LoVo (cell line): ENCODE measurements at places on chromosomes 16 and 17.

GRCh38 chr16:57643147-57643874, 14.9 kb downstream of the ADGRG1 start:
- no peak for DNase-seq

DNA sequence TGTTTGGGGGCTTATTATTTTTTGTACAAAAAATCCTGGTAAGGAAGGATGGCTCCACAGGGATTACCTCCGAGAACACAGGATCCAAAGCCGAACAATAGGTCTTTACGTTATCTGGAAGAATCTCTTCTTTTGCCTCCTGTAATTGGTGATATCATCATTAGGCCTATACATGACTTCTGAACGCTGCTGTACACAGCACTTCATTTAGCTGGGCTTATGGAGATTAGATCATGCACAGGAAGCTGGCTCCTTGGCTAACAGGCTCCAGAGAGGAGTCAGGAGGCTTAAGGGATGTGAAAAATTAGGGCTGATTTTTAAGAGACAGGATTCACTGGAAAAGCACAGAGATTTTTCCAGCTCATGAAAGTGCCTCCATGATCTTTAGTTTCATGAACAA, 54.7 kb downstream of the TANGO6 start:
- DNase-seq = no peak

GRCh38 chr17:47840001-47840741, 902 bp downstream of the SCRN2 start:
- no peak for DNase-seq

- no peak for DNase-seq
These were observed 11.4 kb downstream of the TBX21 start for GRCh38 chr17:47744168-47745036.

- no peak for DNase-seq
These were observed 16.7 kb downstream of the BPTF start for GRCh38 chr17:67841992-67842391.

GRCh38 chr17:44279346-44279665, 11.4 kb upstream of the SLC4A1 start:
- no peak for DNase-seq

- no peak for DNase-seq
These were observed 27.7 kb downstream of the CLUH start for GRCh38 chr17:2683912-2684311.

- DNase-seq = no peak
These were observed 54.6 kb downstream of the ABCC12 start for GRCh38 chr16:48101069-48101674.

DNA sequence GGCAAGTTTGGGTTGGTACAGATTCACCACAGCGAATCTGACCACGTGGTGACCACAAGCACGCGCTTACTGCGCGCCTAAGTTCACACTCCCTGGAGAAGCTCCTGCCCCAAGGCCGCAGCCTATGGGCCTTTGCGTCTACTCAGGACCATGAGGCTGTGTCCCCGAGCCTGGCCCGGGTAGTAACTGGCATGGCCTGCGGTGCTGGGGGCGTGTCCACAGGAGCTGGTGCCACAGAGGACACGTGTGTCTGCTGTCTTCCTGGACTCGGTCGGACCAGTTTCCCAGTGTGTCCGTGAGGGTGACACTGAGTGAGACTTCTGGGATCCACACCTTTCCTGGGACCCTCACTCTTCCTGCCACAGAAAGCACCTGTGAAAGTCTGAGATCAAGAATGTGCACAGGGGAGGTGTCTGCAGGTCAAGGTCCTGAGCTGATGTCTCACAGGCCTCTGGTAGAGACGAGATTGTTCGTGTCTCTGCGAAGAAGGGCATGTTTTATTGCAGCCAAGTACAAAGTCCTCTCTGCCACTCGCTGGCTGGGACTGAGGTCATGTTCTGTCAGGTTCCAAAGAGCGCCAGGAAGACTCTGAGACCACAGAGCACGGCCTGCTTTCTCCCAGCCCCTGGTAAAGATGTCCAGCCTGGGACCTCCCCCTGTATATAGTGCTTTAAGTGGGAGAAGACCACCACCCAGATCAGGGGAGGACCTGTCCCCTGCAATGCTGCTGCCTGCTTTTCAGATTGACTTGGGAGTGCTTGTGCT, 25.2 kb upstream of the CAPN15 start:
- DNase-seq = peak; percentile 73

GRCh38 chr16:48206594-48207242, 37.4 kb upstream of the LONP2 start:
- DNase-seq = no peak

DNA sequence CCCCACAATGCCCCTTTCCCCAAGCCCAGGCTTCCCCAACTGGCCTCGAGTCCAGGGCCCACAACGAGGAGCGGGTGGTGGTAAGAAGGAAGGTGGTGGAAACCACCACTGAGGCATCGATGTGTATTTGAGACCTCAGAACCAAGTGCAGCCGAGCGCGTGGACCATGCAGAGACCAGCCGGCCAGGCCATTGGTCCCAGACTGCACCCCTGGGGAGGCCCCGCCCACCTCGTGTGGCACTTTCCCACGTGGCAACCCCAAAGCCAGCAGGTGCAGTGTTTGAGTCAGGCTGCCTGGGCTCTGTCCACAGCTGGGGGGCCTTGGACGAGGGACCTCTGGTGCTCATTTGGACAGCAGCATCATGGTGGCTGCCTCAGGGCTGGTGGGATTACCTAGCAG, 28.1 kb upstream of the BAHCC1 start:
- no peak for DNase-seq

- DNase-seq = peak; percentile 100
These were observed at the start of gene BAHCC1 for GRCh38 chr17:81394921-81395599. Gene BAHCC1, plus strand, starts transcription at chr17:81395457. Its CDS starts 4,283 bp downstream, at chr17:81399740.

- peak; percentile 60 for DNase-seq
These were observed 664 bp upstream of the NKD1 start for GRCh38 chr16:50547340-50548124.

GRCh38 chr16:18013863-18014262, 322.7 kb downstream of the NPIPA8 start:
- DNase-seq = no peak
